ENCODE measurements at places on chromosomes 12 and 14. TPM values are rescaled to one million over a fixed set of nuclear protein-coding genes. Genes with fewer than 3 reads are reported as not detected.

Gene FOXM1
- 3.8 TPM for total RNA-seq

Gene LMO3
- 0.30 TPM for total RNA-seq

Gene NRL
- 1.2 TPM for total RNA-seq

Gene SVOP
- not detected for total RNA-seq

Gene ACOT6
- total RNA-seq = not detected

Gene MSI1
- total RNA-seq = not detected

Gene CISTR
- total RNA-seq = not detected

Measured in smooth muscle cell of the coronary artery (primary cell).